ENCODE measurements at places on chromosomes 13 and 19.

- no peak for DNase-seq
Measured at GRCh38 chr13:19575230-19575629, 13.9 kb upstream of the TPTE2 start.

DNA sequence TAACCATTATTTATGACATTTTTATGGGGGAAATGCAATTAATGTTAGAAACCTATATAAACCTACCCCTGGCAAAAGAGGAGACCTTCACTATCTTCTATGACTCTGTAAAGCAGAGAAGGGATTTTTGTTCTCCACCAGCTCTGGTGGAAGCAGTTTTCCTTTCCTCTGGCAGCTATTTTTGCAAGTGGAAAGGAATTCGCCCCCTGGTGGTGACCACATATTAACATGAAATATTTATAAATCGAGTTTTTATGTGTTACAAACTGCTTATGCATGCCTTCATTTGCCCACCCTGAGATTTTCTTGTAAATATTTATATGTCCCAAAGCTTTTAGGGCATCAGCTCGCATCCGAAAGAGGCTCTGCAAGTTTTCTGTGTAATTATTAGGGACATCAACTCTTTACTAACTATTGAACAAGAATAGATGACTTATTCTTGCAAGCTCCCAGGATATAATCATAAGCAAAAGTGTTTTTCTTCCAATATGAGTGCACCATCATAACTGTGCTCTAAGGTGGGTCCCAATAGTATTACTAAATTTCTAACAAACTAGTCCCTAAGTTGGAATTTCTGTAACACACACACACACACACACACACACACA, 62.4 kb downstream of the SERTM1 start:
- no peak for DNase-seq

GRCh38 chr19:45716359-45717130, 14.2 kb downstream of the FBXO46 start:
- DNase-seq, result no peak

- DNase-seq, result no peak
Measured at GRCh38 chr13:47454986-47455385, 546.1 kb downstream of the SUCLA2 start.

- no peak for DNase-seq
Measured at GRCh38 chr13:23776698-23777574, 112.3 kb downstream of the MIPEP start.

DNA sequence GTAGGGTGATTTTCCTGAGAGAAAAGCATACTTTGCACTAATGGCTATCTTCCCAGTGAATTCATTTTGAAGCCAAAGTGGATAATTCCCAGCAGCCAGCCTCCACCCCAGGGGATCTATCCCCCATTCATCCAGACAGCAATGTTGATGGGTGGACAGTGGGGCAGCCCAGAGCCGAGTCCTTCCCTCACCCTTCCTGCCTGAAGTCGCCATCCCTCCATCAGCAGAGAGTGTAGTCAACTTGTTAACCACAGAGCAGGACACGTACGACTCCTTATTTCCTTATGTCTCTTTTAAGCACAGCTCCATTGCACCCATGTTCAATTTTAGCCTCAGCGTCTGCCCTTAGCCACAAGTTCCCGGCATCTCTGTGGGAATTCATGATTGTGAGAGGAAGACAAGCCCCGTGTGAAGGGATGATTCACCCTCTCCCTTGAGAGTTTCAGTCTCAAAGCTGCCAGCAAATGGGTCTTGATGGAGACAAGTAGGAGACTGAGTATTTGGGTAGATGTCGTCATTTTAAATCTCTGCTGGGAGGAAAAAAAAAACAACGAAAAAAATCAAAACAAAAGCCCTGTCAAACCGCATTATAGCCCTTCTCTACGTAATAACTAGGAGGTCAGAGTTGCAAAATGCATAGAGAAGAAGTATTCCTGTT, 58.3 kb upstream of the MEDAG start:
- no peak for DNase-seq

- DNase-seq, result no peak
Measured at GRCh38 chr19:51263808-51264207, 12.9 kb downstream of the SIGLECL1 start.

DNA sequence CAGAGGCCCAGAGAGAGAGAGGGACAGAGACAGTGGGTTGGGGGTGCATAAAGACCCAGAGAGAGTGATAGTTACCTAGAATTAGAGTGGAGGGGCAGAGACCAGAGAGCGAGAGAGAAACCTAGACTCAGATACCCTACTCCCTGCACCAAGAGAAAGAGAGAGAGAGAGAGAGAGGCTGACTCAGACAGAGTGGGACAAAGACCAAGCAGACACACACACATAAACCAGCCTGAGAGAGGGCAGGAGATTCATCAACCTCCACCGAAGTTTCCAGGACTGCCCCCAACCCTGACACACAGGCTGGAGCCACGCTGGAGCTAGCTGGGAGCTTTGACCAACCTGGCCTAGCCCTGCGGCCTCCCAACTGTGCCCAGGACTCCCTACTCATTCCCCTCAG, 12.9 kb downstream of the SYT3 start:
- DNase-seq, result no peak

DNA sequence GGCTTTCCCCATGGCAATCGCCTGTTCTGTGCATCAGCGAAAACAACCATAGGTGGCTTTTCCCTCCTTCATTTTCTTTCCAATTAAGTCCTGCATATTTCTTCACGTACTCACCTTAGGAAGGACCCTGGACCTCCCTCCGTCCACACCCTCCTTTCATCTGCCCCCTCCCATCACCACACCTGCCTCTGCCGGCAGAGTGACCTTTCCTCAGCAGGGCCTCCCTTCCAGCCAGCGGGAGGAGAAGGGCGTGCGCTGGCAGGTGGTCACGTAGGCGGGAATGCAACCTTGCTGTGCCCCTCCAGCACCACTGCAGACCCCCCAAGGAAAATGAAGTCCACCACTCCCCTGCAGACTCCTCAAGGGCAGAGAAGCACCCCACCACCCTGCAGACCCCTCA, 61.1 kb downstream of the GSX1 start:
- DNase-seq, result no peak

GRCh38 chr13:94713561-94714182, 1.3 kb upstream of the SOX21 start:
- no peak for DNase-seq

- DNase-seq, result no peak
Measured at GRCh38 chr13:33328701-33329100, 43.1 kb upstream of the STARD13 start.

DNA sequence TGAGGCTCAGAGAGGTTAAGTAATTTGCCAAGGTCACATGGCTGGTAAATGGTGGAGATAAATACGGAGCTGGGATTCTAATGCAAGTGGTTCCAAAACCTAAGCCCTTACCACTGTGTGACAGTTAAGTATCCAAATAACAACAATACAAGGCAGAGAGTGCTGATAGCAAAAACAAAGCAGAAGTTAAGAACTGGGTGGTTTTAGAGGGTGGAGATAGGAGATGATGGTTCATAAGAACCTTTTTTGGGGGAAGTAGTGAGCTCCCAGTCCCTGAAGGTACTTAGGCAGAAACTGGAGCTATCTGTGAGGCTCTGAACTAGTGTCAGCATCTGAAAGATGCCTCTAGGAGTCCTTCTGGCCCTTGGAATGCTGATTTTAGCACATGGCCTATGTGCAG, 56.2 kb upstream of the UBE2L5 start:
- no peak for DNase-seq

- DNase-seq, result no peak
Measured at GRCh38 chr19:1217366-1217765, 11.8 kb downstream of the STK11 start.

DNA sequence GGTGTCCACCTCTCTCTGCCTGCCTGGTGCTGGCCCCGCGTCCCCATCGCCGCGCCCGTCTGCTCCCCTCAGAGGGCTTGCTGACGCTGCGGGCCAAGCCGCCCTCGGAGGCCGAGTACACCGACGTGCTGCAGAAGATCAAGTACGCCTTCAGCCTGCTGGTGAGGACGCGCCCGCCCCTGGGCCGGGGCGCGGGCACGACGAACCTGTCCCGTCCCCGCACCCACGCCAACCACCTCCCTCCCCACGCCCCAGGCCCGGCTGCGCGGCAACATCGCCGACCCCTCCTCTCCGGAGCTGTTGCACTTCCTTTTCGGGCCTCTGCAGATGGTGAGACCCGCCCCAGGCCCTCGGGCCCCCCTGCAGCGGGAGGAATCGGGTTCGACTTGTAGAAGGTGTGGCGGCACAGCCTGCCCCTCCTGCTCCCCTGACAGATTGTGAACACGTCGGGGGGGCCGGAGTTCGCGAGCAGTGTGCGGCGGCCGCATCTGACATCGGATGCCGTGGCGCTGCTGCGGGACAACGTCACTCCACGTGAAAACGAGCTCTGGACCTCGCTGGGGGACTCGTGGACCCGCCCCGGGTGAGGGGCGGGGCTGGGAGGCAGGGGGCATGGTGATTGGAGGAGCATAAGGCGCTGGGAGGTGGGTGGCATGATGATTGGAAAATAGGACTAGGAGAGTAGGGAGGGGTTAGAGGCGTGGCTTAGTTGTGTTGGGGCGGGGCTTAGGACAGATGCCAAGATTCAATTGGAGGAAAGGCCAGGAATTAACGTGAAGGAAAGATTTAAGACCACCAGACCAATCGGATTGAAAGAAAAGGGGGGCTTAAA, 6.6 kb downstream of the EPS8L1 start:
- no peak for DNase-seq

DNA sequence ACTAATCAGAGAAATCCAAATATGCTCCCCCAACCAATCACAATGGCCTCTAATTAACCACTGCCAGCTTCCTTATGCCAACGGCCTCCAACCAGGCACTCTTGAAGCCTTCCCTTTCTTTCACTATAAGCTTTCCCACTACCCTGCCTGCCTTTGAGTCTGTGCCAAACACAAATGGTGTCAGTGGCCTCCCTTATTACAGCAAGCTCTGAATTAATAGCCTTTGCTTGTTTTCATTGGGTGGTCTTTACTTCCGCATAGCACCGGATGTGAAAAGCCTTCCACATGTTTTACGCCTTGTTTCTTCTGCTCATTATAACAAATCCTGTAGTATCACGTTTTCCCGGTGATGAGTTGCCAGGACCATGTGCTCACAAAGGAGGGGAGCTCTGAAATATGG, 1.4 kb upstream of the EDDM13 start:
- DNase-seq, result no peak

DNA sequence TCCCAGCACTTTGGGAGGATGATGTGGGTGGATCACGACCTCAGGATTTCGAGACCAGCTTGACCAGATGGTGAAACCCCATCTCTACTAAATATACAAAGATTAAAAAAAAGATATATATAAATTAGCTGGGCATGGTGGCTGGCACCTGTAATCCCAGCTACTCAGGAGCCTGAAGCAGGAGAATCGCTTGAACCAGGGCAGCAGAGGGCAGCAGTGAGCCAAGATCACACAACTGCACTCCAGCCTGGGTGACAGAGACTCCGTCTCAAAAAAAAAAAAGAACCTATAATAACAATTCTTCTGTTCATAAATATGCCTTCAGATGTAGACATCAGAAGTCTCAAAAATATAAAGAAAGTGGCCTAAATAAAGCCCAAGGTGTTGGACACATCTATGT, 7.6 kb downstream of the ZNF737 start:
- DNase-seq, result no peak

DNA sequence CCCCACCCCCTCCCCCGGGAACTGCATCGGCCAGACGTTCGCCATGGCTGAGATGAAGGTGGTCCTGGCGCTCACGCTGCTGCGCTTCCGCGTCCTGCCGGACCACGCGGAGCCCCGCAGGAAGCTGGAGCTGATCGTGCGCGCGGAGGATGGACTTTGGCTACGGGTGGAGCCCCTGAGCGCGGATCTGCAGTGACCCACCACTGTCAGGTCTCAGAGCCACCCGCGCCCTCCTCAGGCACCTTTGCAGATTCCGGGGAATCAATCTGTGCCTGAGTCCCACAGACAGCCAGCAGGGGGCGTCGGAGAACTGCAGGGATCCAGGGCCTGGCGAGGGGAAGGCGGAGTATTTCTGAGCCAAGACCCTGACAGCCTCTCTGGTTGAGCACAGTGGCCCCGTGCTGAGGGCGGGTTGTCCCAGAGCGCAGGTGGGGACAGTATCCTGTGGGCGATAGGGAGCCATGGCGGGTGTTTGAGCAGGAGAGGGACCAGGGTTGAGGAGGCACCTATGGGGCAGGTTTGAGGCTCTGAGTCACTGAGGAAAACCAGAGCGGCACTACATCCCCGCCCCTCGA, 30.4 kb upstream of the CYP4F8 start:
- DNase-seq, result peak; percentile 82

- DNase-seq, result no peak
Measured at GRCh38 chr13:81760316-81760715, 1419.4 kb upstream of the SPRY2 start.

DNA sequence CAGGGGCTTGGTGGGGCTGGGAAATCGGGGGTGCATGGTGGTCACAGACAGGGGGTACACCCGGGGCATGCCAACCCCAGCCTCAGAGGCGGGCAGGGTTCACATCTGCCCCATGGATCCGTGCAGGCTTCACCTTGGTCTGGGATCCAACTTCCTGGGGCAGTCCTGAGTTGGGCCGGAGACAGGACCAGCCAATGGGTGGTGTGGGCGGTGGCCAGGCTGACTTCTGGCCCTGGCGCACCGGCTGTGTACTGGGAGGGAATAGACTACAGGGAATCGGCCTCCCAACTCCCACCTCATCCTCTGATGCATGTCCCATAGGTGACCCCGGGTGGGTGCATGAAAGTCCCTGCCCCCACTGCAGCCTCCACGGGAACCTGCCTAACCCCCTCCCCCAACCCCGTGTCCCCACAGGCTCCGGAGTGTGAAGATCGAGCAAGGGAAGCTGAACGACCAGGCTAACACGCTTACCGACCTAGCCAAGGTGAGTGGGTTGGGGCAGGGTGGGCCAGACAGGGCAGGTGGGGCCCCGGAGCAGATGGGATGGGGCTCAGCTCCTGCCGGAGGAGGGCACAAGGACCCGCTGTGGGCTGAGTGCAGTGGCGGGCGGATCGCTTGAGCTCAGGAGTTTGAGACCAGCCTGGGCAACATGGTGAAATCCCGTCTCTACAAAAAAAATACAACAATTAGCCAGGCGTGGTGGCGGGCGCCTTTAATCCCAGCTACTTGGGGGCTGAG, 14.7 kb upstream of the ARRDC2 start:
- DNase-seq, result no peak

DNA sequence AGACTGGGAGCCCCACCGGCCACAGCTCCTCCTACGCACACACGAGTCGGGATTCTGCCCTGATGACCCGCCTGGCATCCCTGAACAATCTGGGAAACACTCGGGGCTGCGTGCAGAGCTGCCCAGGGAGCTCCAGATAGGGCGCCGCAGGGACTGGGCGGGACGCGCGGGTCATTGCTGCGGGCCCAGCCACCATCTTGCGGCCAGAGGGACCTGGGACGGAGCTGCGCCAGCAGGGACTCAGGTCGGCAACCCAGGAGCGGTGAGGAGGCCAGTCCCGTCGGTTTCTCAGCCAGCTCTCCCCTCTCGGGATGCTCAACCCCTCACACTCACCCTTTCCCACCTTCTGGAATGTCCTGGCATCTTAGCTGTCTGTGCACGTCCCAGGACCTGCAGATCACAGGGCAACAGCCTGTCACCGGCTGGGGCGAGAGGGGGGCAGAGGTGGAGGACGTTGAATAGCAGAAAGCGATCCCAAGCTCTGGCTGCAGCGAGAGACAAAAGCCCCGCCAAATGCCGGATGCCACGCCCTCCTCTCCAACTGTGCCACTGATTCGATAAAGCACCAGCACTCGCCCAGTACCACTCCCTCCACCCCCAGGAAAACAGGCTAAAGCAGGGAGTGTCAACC, 20.4 kb upstream of the ZNF91 start:
- no peak for DNase-seq
